Coronary artery (tissue), 2 donors: ENCODE measurements at places on chromosomes 2 and 18.

DNA sequence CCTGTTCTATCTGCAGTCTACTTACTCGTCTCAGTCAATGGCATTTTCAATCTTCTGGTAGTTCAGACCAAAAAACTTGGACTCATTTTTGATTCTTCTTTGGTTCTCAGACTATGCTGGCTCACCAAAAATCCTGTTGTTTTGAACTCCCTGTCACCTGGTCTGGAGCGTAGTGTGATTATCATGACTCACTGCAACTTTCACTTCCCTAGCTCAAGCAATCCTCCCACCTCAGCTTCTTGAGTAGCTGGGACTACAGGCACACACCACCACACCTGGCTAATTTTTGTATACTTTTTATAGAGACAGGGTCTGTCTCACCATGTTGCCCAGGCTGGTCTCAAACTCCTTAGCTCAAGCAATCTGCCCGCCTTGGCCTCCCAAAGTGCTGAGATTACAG is 163.3 kb upstream of the CDH7 start:
- DNase-seq: no peak

GRCh38 chr2:27747827-27748352 is 23.6 kb upstream of the MRPL33 start:
- DNase-seq: no peak

DNA sequence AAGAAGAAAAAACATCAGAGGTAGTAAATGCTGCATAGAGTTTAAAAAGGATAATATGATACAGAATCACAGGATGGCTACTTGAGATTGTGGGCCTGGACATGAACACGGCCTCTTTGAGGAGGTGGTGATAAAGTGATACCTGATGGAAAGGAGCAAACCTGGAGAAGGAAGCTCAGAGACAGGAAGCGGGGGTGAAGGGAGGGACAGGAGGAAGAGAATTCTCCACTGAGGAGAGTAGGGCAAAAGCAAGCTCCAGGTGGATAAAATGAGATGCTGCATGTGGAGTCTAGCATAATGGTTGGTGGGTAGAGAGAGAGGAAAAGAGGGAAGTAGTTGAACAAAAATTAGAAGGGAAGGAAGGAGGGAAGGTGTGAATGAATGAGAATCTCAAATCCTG is 77.0 kb upstream of the GALNT3 start:
- no peak for DNase-seq

DNA sequence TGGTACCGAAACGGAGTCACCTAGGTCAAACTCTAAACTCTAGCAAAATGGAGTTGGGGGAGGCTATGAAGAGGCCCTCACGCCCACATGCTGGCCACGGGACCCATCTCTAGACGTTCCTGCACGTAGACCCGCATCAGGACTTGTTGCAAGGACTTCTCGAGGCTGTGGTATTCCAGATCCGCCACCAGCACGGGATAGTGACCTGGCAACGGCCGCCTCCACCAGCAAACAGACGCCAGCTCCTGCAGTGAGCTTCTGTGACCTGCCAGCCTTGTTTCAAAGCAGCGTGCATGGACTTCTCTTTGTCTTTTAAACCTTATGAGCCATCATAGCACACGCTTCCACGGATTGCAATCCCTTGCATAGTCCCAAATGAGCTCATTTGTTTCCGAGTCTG is 40.3 kb upstream of the RALBP1 start:
- DNase-seq: no peak

- DNase-seq: no peak
Measured at GRCh38 chr2:11281186-11281585, 63.2 kb downstream of the ROCK2 start.

- DNase-seq: no peak
Measured at GRCh38 chr2:22817197-22817596, 567.8 kb upstream of the KLHL29 start.

- DNase-seq: peak; percentile 82
Measured at GRCh38 chr2:229922449-229923386, at the start of gene FBXO36. TSS of gene FBXO36 (plus strand) at chr2:229922503. CDS start at chr2:229922514, 11 bp downstream.

DNA sequence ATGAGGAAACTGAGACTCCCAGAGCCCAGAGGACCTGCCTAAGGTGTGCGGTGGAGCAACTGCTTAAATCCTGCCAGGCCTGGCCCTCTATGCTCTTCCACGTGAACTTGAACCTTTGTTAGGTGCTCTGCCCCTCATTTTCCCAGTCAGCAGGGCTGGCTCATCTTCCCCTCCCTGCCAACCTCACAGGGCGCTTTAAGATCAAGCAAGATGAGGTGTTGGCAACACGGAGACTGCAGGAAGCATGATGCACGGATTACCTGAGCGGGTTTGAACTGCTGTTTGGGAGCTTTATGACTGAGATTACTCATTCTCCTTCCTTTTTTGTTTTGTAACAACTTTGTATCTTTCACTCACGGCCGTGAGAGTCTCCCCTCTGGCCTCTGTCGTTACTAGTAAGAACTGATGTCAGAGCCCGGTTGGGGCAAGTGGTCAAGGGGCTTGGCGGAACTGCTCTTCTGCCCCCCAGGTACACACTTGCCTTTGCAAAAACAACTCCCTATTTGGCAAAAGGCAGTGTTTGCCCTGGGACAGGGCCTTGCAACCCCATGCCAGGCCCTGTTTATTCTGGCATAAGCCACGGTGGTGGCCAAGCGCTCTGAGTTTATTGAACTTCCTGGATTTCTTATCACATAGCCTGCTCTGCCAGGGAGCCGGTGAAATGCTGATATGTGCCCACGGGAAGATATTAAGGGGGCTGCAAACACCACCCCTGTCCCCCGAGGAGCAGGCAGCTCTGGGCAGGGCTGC is 127.8 kb downstream of the INHBB start:
- DNase-seq: no peak

DNA sequence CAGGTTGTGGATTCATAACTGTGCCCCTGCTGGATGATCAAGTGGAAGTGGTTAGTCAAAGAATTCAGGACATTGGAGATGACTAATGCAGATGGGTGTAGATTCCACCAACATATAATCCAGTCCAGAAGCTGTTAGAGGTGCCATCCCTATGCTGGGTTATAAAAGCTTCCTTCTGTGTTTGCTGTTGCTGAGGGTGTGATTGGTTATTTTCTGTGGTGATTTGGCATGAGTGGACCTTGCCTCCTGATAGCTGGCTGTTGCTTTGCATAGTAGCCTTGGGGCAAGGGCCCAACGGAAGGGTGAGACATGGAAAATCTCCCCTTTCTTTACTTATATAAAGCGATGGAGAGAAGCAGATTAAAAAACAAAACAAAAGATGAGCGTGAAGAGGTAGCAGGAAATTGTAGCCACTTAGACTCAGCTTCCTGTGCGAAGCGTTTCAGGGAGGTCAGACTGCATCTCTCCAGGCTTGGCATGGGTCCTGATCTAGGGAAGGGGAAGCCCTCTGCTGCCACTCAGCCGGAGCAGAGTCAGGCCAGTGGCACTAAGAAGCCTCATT is 190.4 kb downstream of the FMNL2 start:
- DNase-seq: no peak

- DNase-seq: no peak
Measured at GRCh38 chr2:128004509-128004908, 23.4 kb downstream of the SAP130 start.

- DNase-seq: no peak
Measured at GRCh38 chr2:158670292-158670691, 124.8 kb upstream of the DAPL1 start.

- no peak for DNase-seq
Measured at GRCh38 chr2:55861733-55862132, 61.8 kb downstream of the EFEMP1 start.

- no peak for DNase-seq
Measured at GRCh38 chr2:86056590-86057331, 48.9 kb downstream of the POLR1A start.

DNA sequence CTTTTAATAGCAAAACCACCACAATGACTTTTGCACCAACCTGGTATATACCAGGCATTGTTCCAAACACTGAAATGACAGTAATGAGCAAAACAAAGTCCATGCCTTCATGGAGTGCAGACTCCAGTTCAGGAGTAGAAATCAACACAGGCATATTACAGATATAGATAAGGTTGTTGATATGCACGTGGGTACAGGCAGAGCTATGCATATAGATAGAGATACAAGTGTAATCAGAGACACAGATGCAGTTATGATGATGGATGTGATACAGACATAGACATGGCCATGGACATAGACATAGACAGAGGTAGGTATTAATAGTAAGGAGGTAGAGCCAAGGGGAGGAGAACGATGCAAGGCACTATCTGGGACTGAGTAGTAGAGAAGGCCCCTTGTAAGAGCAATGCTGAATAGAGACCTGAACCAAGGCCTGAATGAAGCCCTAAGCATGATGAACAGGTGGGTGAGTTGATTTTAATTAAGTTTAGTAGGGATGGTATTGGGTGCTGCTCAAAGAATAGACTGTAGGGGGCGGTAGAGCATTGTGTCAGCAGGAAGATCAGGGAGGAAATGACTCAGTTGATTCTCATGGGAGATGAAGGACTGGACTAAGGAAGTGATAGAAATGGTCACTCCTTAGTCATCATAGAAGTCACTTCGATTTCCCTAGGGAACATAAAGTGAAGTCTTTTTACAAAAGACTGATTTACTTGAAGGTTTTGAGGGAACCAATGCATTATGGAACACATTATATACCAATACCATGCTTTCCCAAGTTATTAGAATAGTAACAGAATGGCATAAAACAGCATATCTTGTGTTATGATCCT is 39.4 kb downstream of the CMPK2 start:
- no peak for DNase-seq

- no peak for DNase-seq
Measured at GRCh38 chr2:121094845-121095244, 190.2 kb downstream of the TFCP2L1 start.

DNA sequence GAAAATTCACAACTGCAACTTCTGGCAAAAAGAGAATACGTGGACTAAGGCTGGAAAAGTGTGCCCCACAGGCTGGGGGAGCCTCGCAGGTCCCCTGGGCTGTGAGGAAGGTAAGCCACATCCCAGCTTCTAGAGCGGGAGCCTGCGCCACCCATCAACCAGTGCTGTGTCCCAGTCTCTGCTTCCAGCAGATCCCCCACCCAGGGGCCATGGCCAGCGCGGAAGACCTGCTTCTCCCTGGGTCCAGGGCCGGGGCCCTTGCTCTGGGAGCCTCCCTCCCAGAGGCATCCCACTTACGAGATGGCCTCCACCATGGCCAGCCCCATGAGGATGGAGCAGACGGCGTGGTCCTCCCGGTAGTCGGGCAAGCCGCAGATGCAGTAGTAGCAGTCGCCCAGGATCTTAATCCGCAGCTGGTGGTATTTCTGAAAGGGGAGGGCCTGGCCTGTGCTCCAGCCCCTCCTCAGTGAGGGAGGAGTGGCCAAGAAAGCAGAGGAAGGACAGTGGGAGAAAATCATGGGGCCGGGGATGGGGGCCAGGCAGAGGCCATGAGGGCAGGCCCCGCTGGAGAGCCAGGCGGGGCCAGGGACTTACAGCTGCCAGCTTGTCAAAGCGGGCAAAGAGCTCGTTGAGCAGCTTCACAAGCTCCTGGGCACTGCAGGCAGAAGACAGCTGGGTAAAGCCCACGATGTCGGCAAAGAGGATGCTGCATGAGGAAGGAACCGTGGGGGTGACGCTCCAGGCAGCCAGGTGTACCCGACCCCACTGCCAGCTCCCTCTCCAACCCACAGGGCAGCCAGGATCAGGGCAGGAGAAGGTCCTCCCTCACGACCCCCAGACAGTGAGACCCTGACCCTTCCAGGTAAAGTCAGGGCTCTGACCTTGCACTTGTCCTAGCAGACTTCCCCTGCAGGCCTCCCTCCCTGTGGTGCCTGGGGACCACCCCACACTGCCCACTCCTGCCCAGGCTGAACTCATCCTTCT is 48.0 kb downstream of the CENPO start:
- no peak for DNase-seq

- DNase-seq: no peak
Measured at GRCh38 chr2:65393046-65393445, 39.4 kb downstream of the SPRED2 start.

DNA sequence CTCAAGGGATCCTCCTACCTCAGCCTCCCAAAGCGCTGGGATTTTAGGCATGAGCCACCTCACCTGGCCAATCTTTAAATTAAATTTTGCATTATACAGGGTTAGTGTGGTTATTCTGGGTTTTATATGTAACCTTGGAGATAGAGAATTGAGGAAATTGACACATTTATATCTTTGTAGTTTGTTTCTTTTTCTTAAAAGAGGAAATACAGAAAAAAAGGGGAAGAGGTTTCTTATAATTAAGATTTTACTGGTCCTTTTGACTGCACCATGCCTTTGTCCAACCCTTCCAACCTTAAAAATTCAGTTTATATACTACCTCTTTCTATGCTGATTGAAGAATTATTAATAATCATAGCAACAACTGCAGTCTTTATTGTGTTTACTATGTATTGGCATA is 210.1 kb upstream of the STON1 start:
- no peak for DNase-seq

DNA sequence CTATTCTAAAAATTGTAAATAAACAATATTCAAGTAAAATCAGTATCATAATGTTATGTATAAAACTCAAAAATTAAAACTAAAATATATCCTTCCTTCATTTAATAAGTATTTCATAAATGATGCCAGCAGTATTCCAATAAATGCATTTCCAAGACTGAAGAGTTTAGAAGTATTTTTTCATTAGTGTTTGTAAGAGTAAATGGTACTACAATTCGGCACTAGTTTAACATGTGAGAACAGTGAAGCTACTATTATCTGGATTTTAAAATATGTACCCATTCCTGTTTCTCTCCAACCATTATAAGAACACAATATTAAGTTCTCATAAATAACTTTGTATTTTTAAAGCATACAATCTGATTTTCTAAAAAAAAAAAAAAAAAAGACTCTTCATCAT is 3.3 kb downstream of the BAZ2B start:
- no peak for DNase-seq

- DNase-seq: no peak
Measured at GRCh38 chr2:206780671-206781070, 15.3 kb downstream of the FASTKD2 start.

DNA sequence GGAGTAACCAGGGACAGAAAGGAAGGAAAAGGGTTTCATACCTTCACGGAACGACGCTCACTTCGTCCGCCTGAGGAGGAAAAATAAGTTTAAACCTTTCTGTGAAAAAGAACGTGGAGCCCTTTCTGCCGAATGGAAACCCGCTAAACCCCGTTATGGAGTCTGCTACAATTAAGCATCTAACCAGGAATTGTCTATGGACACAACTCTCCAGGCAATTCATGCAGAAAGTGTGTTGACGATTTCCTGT is 528 bp upstream of the PPP4R3B start:
- no peak for DNase-seq

DNA sequence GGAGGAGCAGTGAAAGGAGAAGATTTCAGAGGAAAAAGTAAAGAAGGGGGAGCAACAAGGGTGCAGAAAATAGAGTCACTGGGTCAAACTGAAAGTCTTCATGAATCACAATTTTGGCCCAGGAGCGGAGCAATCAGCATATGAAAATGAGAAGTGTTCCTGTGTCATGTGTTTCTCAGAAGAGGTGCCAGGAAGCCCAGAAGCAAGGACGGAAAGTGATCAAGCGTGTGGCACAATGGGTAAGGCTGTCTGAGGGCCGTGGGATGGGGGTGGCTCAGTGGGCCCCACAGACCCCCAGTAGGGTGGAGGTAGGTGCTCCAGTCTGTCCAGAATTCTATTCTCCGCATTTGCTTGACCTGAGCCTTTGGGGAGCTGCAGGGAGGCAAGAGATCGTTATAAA is 44.2 kb downstream of the SP140 start:
- DNase-seq: no peak

GRCh38 chr2:221517696-221518151 is 54.4 kb downstream of the EPHA4 start:
- DNase-seq: no peak

- no peak for DNase-seq
Measured at GRCh38 chr2:230043461-230043860, 25.3 kb downstream of the SLC16A14 start.
